Stimulated activated naive CD8-positive, alpha-beta T cell treated with anti-CD3 and anti-CD28 coated beads, Interleukin-15, Interleukin-2, amounts not matched to agents 100 U/mL and 50 U/mL, for 24 hours (primary cell): ENCODE measurements at places on chromosomes 6 and 20.

GRCh38 chr20:33445881-33446625, 2.5 kb upstream of the SNTA1 start:
- DNase-seq: no peak

DNA sequence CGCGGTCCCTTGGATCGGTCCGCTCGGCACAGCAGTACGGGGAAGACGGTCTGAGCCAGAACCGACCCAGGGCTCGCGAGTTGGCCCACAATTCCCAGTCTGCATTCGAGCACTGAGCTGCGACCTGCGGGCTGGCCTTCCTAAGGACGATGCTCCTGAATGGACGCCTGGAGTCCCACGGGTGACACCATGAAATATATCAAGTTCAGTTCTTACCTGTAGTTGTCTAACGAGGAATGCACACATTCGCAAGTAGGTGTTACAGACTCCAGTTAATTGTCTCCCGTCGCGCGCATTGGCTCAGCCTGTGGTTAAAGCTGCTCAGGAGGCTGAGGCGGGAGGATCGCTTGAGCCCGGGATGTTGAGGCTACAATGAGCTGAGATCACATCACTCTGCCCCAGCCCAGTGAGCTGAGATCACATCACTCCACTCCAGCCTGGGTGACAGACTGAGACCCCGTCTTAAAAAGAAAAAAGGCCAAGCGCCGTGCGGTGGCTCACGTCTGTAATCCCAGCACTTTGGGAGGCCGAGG, 802 bp downstream of the PEX7 start:
- DNase-seq: peak; percentile 14

- no peak for DNase-seq
Observed at GRCh38 chr20:10705801-10706459, 32.1 kb upstream of the JAG1 start.

DNA sequence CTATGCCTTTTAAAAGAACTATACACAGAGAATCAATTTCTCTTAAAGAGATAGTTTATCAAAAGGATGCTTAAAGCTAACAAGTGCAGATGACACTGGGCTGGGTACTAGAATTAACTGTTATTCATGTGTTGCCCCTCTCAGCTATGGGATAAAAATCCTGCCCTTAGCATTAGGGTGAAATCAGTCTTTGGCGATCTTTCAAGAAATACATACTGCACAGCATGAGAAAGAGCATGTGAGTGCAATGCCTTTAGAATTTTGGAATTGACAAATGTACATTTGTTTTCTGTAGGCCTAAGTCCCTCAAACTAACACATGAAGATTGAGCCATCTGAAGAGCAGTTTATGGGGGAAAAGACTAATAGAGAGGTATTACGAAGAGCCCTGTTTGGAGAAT, 115.4 kb downstream of the ZFP64 start:
- DNase-seq: no peak

- DNase-seq: no peak
Observed at GRCh38 chr20:34200023-34200422, 41.2 kb upstream of the ASIP start.
